Stimulated activated CD4-positive, alpha-beta T cell treated with anti-CD3 and anti-CD28 coated beads, TNF-alpha, amount 100 ng/mL, for 24 hours (primary cell): ENCODE measurements at places on chromosomes 3 and 15.

GRCh38 chr3:29852767-29853166, 571.9 kb downstream of the RBMS3 start:
- DNase-seq = no peak

- no peak for DNase-seq
Observed at GRCh38 chr3:150227839-150228238, 180.3 kb upstream of the TSC22D2 start.

DNA sequence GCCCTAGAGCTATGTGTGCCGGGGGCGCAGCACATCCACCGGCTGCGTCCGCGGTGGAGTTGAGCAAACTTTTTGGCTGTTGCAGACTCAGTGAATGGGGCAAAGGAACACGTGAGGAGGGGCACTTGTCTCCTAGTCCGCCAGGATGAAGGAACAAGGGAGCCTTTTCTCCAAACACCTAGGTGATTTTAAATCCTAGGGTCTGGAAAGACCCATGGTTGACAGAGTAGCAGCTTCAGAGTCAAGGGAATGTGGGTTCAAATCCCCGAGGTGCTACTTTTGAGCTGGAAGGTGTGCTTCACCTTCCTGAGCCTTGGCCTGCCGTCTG, 648 bp downstream of the ACAN start:
- DNase-seq = no peak

- no peak for DNase-seq
Observed at GRCh38 chr3:107235193-107235927, 141.9 kb upstream of the CCDC54 start.

DNA sequence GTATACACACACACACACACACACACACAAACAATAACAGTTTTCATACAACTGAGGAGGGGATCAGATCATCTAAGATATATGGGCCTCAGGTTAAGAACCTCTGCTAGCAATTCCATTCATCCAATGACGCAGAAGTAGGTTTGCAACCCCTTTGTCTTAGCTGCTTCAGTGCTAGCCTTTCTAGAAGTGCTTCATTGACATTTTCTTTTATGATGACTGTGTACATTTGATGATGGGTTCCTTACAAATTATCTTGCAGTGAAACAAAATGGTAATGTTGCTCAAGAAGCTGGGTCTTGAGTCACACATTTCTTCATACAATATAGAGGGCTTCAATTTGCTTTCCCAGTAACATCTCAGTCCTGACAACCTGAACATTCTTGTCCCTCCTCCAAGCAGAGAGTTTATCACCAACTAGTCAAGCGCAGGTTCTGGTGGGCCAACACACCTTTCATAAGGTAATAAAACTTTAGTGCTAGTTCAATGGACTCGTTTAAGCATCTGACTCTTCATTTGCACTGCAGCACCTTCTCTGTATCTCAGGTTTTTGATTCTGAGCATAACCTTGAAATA, 269.5 kb downstream of the CNTN3 start:
- no peak for DNase-seq

GRCh38 chr3:167361948-167362347, 18.1 kb downstream of the ZBBX start:
- DNase-seq = no peak

DNA sequence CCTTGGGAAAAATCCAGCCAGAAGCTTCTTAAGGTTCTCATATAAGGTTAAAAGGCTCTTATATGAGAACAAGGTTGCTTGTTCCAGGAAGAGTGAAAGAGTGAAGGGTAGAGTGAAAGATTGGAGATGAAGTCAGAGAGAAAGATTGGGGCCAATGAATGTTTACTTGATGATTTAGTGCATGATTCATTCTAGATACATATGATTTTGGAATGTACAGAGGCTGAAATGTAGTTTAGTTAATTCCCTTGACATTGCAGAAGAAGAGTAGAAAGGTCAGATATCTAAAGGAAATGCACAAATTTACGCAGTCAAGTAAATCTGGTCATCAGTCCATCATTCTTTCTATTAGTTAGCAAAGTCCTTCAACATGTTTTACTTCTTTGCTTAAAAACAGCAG, 619.8 kb upstream of the ZNF717 start:
- no peak for DNase-seq

DNA sequence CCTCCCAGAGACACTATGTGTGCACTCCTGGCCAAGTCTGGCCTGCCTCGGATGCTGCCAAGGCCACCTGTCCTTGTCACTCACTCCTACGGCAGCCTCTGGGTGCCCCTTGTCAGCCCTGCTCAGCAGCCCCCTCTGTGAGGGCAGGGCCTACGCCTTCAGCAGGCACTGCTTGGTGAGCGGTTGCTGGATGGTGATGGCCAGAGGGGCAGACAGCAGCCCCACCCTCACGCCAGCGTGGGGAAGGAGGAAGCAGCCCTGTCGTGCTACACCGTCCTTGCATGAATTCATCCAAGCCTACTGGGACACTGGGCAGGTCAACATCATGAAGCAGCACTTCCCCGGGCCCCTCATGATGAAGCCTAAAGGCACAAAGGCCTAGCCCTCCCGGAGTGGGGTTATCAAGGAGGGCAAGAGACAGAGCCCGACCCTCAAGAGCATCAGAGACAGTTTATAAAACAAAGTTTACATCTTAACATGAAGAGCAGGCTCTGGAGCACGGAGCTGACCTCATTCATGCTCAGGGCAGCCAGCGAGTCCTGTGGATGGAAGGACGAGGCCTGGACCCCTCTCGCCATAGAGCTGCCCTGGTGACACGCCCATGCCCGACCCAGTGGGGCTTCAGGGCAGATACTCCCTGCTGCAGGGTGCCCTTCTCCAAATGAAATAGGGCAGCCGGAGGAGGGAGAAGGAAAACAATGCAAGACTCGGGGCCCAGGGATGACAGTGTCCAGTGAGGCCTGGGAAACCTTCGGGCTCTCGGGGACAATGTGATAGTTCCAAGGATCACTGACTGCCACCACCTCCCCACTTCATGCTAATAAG, 25.3 kb downstream of the CHDH start:
- DNase-seq = no peak

- no peak for DNase-seq
Observed at GRCh38 chr3:66140743-66141372, 79.9 kb upstream of the SLC25A26 start.

GRCh38 chr15:29466292-29466691, 196.7 kb upstream of the NSMCE3 start:
- DNase-seq = no peak

DNA sequence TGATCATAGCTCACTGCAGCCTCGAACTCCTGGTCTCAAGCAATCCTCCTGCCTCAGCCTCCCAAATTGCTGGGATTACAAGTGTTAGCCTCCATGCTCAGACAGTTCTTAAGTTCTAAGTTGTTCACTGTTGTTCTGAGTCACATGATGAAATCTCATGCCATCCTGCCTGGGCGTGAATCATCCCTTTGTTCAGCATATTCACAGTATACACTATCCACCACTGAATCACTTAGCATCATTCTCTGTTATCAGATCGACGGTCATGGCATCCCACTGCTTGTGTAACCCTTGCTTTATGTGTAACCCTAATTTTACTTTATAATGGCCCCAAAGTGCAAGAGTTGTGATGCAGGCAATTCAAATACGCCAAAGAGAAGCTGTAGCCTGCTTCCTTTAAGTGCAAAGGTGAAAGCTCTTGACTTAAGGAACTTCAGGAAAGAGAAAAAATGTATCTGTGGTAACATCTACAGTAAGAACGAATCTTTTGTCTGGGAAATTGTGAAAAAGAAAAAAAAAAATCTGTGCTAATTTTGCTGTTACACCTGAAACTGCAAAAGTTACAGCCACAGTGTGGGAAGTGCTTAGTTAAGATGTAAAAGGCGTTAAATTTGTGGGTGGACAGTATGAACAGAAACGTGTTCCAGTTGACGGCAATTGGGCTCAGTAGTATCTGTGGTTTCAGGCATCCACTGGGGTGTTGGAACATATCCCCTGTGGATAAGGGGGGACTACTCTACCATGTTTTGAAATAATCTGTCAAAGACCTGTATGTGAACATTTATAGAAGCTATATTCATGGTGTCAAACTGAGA, 80.6 kb downstream of the PCOLCE2 start:
- DNase-seq = no peak

DNA sequence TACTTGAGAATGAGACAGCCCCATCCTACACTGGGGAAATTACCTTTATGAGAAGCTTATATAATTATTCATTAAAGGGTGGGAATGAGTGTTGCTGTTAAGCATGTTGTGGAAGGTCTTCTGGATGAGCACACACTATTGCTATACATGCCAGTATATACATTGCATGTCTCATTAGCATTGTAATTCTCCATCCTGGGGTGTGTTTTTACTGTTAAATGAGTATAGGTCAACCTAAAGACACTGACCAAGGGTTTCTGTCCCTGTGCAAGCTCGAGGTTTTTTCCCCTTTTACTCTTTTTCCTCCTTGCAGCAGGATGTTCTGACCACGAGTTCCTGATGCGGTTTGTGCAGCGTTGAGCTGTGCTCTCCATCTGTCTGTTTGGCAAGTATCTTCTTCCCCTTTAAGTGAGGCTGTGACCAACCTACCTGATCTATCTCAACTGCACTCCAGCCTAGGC, 7.2 kb upstream of the IVD start:
- DNase-seq = no peak
